ENCODE measurements at places on chromosomes 13 and 19.
A peak's percentile ranks its signal among the peaks of the same experiment; 100 is the strongest.

DNA sequence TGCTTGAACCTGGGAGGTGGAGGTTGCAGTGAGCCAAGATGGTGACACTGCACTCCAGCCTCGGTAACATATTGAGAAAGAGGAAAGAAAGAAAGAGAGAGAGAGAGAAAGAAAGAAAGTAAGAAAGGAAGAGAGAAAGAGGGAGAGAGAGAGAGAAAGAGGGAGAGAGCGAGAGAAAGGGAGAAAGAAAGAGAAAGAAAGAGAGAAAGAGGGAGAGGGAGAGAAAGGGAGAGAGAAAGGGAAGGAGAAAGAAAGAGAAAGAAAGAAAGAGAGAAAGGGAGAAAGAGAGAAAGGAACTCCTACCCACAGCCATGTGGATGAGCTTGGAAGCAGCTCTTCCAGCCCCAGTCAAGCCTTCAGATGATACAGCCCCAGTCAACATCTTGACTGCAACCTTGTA lies 46.7 kb downstream of the ZNRF4 start:
- no peak for DNase-seq

DNA sequence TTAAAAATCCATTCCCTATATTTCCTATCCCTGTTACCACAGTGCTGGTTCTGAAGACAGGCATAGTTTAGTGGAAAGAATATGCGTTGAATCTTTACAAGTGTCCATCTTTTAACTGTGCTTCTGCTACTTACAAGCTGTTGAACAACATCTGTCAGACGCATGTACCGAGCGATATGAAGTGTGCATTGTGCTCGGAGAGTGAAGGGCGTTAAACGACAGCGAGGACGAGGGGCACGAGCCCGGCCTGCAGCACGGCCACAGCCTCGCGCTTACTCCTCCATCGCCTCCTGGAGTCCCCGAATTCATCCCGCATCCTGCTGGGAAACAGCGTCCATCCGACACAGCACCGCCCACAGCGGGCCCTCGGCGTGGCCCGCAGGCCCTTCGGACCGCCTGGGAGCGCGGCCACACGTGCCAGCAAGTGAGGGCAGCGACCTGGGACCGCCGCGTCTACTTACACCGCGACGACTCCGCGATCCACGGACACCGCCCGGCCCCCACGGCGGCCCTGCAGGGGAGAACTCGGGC lies 514 bp downstream of the PCID2 start:
- no peak for DNase-seq

DNA sequence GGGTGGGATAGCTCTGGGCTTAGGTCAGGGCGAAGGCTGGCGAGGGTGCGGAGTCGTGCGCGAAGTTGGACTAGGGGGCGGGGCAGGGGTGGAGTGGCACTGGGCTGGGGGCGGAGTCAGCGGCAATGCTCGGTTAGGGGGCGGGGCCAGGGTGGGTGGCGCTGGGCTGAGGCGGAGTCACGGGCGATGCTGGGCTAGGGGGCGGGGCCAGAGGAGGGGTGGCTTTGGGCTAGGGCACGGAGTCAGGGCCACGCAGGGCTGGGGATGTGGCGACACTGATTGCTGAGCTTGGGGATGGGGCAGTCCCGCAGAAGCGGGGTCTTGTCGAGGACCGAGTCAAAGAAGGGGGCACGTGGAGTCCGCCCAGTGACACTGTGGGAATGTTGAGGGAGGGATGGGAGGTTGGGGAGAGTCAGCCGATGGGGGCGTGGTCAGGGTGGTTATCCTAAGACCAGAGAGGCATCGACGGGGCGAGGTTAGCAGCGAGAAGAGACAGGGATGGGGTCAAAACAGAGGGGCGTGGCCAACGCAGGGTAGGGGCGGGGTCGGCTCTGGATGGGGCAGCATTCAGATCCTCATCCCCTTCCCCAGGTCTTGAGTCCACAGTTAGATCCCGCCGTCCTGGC lies 8.7 kb downstream of the HOMER3 start:
- DNase-seq, result peak; percentile 84

DNA sequence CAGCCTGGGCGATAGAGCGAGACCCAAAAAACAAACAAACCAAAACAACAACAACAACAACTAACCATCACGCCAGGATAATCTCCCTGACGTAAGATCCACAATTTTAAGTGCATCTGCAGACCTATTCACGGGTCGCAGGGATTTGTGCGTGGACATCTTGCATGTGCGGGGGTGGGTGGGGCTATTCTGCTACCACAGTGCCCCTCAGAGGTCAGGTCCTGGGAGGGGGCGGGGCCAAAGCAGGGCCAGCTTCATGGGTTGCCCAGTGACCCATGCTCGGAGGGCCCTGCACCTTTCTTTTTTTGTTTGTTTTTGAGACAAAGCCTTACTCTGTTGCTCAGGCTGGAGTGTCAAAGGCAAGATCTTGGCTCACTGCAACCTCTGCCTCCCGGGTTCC lies 2.6 kb upstream of the CDC42EP5 start:
- no peak for DNase-seq

GRCh38 chr13:77150651-77151050 lies 123.7 kb upstream of the FBXL3 start:
- no peak for DNase-seq

DNA sequence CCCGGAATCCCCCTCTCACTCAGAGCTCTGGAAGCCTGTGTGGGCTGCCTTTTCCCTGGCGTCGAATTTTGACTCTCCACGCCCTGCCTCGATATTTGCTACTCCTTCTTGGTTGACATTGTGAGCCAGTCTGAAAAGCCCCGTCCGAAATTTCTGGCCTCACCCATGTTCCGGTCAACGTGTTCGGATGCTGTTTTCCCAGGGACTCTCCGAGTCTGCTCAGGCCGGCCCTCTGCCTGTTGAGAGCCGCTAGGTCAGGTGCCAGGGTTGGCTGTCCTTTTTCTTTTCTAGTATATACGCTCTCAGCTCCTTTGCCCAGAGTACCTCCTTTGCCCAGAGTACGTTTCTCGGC lies 6.8 kb upstream of the DGKH start:
- DNase-seq, result no peak

- DNase-seq, result peak; percentile 73
Observed at GRCh38 chr19:34217952-34218817, 36.2 kb upstream of the GARRE1 start.

- DNase-seq, result no peak
Observed at GRCh38 chr13:32093006-32093405, 61.4 kb downstream of the FRY start.

DNA sequence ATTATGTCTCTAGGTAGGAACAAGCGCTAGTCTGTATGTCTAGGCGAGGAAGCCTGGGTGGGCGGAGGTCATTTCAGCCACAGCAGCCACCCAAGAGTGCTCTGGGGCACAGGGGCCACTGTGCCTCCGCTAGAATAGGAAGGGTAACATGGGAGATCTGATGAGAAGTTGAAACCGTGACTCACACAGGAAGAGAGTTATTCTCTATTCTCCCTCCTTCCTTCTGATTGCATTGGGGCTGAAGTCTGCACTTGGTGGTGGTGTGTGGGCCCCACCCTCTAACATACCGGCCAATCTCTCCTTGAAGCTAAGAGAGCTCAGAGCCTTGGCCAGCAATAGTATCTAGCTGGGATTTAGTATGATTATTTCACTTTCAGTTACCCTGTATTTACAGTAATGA lies 20.3 kb upstream of the GGACT start:
- peak; percentile 16 for DNase-seq

DNA sequence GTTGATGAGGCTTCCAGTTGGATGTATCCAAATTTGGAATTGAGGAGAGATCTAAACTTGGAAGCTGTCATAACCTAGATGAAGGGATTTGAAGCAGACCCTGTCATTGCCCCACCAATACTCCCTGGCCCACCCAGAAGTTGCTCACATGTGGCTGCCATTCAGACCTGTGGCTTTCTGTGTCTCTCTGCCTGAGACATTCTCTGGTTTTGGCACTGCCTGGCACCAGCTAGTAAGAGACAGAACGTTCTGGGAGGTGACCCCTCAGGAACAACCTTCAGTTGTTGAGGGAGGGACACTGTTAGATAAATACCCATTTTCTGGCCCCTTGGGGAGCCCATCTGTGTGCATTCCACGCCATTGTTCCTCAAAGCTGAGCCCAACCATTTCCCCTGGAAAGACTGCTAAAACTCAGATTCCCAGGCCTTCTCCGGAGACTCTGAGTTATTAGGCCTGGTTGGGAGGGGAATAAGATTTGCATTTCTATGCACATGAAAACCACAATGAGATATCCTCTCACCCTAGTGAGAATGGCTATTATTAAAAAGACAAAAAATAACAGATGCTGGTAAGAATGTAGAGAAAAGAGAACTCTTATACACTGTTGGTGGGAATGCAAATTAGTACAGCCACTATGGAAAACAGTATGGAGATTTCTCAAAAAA lies 290.4 kb downstream of the TSHZ3 start:
- no peak for DNase-seq

GRCh38 chr19:44050740-44051649 lies 841 bp upstream of the ZNF223 start:
- peak; percentile 20 for DNase-seq

GRCh38 chr19:17026706-17027534 lies at the start of gene CPAMD8:
TSS of gene CPAMD8 (minus strand) at chr19:17026810. CDS start at chr19:17026642, 168 bp downstream.
- no peak for DNase-seq

DNA sequence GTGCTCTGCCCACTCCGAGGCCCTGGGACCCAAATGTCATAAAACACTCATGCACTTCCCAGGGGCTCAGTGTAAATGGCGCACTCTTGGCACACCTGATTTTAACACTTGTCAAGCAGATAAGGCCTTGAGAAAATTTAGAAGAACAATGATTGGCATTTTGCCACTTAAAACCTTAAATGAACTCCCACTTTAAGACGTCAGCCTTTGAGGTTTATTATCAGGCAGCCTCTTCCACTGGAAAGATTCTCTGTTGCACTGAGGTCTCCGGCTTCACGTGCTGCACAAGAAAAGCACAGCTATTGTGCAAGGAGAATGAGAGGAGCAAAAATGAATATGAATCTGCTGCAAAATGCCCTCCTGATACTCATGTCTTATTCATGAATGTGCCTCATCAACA lies 38.5 kb upstream of the ATP11A start:
- no peak for DNase-seq

- peak; percentile 67 for DNase-seq
Observed at GRCh38 chr19:10936661-10937084, 8.1 kb downstream of the TIMM29 start.

All from CD4-positive, alpha-beta T cell treated with Interleukin-4 for 1 hour (primary cell).